Cardiac muscle cell (in vitro differentiated cells and primary cell): ENCODE measurements at places on chromosomes 4 and X. TPM values are rescaled to one million over a fixed set of nuclear protein-coding genes. Genes with fewer than 3 reads are reported as not detected.

GRCh38 chrX:133072566-133072965 lies 24.3 kb downstream of the USP26 start:
- H3K36me3 ChIP-seq, result no peaks in the 10 kb centered on the region
- DNase-seq, result no peak
- no peak overlapping the region for H3K4me3 ChIP-seq
- no peaks in the 10 kb centered on the region for H3K4me1 ChIP-seq
- H3K27ac ChIP-seq, result no peak overlapping the region

DNA sequence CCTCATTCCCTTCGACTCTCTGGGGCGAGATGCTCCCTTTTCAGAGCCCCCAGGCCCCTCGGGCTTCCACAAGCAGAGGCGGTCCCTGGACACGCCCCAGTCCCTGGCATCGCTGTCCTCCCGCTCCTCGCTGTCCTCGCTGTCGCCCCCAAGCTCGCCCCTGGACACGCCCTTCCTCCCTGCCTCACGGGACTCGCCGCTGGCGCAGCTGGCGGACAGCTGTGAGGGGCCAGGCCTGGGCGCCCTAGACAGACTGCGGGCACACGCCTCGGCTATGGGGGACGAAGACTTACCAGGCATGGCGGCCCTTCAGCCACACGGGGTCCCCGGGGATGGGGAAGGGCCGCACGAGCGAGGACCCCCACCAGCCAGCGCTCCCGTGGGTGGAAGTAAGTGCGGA lies 39.5 kb upstream of the CLCN4 start:
- H3K27ac ChIP-seq, result no peak overlapping the region
- no peaks in the 10 kb centered on the region for H3K27me3 ChIP-seq
- no peak for DNase-seq
- no peak overlapping the region for H3K4me3 ChIP-seq

- no peak overlapping the region for H3K4me3 ChIP-seq
- no peaks in the 10 kb centered on the region for H3K4me1 ChIP-seq
- H3K36me3 ChIP-seq, result no peaks in the 10 kb centered on the region
- DNase-seq, result no peak
Measured at GRCh38 chrX:44144177-44144945, 171.2 kb upstream of the NDP start.

- H3K27ac ChIP-seq, result no peak overlapping the region
- H3K27me3 ChIP-seq, result no peaks in the 10 kb centered on the region
- H3K4me3 ChIP-seq, result no peak overlapping the region
- DNase-seq, result no peak
Measured at GRCh38 chr4:143282211-143282707, 54.4 kb upstream of the GAB1 start.

IKBKG gene
- 13.6 and 23.5 TPM in 2 replicates for polyA plus RNA-seq

GRCh38 chr4:52843958-52844357 lies 18.2 kb upstream of the RASL11B start:
- H3K27ac ChIP-seq, result no peak overlapping the region
- no peaks in the 10 kb centered on the region for H3K36me3 ChIP-seq
- peaks cover 26% of the 10 kb centered on the region for H3K4me1 ChIP-seq
- H3K27me3 ChIP-seq, result no peaks in the 10 kb centered on the region

DNA sequence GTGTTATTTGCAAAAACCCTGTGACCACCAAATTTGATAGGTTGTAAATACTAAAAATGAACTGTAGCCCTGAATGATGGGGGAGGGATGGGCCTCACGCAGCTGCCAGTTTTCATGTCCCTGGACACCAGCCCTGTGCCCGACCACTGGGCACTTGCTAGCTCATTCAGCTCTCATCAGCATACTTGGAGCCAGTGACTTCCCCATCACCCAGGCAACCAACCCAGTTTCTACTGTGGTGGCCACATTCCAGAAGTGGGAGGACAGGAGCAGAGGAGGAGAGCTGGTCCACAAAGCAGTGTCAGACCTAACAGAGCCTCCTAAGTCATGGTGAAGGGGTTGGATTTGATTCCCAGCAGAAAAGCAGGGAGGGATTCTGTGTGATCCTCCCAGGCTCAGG lies 128.2 kb downstream of the CPEB2 start:
- no peak for DNase-seq
- H3K4me1 ChIP-seq, result no peaks in the 10 kb centered on the region
- H3K27ac ChIP-seq, result no peak overlapping the region
- no peak overlapping the region for H3K4me3 ChIP-seq
- H3K27me3 ChIP-seq, result no peaks in the 10 kb centered on the region

DNA sequence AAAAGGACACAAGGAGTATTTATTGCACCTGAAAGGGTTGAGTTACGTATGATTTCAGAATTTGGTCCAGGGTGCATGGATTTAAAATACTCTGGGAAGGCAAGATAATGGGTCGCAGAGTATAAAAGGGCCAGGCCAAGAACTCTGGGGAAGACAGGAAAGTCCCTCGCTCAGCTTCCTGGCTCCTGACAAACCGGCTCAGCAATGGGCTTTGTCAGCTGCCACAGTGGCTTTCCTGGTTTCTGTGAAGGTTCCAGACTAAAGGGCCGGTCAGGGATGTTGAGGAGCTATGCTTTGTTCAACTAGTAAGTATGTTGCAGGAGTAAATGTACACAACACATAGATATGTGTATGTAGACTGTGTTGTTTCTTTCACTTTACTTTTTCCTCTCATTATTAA lies 154.4 kb upstream of the ETNPPL start:
- H3K4me1 ChIP-seq, result no peaks in the 10 kb centered on the region
- H3K36me3 ChIP-seq, result no peaks in the 10 kb centered on the region
- no peak overlapping the region for H3K27ac ChIP-seq
- no peak for DNase-seq

GRCh38 chr4:14607001-14607400 lies 395.3 kb upstream of the CPEB2 start:
- H3K36me3 ChIP-seq, result no peaks in the 10 kb centered on the region
- H3K4me3 ChIP-seq, result no peak overlapping the region
- no peak overlapping the region for H3K27ac ChIP-seq
- H3K27me3 ChIP-seq, result no peaks in the 10 kb centered on the region

DNA sequence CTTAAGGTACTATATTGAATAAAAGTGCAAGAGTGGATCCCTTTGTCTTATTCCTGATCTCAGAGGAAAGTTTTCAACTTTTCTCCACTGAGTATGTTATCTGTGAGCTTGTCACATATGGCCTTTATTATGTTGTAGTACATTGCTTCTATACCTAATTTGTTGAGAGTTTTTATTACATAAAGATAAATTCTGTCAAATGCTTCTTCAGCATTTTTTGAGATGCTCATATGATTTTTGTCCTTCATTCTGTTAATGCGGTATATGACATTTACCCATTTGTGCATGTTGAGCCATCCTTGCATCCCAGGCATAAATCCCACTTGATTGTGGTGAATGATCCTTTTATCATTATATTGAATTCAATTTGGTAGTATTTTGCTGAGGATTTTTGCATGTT lies 11.0 kb downstream of the SLC25A31 start:
- no peaks in the 10 kb centered on the region for H3K4me1 ChIP-seq
- no peak for DNase-seq
